GM13976 (cell line): ENCODE measurements at places on chromosomes 12 and 14.

- DNase-seq, result no peak
Measured at GRCh38 chr14:63295231-63295685, 23.5 kb downstream of the GPHB5 start.

- no peak for DNase-seq
Measured at GRCh38 chr12:1622406-1622805, 6.6 kb upstream of the WNT5B start.

- DNase-seq, result no peak
Measured at GRCh38 chr12:51216642-51217041, 1.2 kb downstream of the POU6F1 start.

DNA sequence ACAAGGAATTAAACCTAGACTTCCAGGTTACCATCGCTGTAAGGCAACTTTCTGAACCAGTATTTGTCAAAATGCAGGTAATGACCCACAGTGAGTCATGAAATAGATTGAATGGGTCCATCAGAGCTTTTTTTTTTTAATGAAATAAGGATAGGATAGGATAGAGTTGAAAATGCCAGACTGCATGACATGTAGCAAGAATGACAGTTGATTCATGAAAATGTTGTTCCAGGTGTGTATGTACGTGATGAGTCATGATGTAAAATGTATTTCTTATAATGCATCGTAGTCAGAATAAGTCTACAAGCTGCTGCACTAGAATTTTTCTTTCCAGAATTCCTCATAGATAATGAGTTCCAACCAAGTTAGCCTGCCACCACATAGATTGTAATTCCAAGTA, 184.4 kb upstream of the BCL2L14 start:
- DNase-seq, result no peak

- DNase-seq, result no peak
Measured at GRCh38 chr12:54840244-54840865, 14.0 kb upstream of the MUCL1 start.

DNA sequence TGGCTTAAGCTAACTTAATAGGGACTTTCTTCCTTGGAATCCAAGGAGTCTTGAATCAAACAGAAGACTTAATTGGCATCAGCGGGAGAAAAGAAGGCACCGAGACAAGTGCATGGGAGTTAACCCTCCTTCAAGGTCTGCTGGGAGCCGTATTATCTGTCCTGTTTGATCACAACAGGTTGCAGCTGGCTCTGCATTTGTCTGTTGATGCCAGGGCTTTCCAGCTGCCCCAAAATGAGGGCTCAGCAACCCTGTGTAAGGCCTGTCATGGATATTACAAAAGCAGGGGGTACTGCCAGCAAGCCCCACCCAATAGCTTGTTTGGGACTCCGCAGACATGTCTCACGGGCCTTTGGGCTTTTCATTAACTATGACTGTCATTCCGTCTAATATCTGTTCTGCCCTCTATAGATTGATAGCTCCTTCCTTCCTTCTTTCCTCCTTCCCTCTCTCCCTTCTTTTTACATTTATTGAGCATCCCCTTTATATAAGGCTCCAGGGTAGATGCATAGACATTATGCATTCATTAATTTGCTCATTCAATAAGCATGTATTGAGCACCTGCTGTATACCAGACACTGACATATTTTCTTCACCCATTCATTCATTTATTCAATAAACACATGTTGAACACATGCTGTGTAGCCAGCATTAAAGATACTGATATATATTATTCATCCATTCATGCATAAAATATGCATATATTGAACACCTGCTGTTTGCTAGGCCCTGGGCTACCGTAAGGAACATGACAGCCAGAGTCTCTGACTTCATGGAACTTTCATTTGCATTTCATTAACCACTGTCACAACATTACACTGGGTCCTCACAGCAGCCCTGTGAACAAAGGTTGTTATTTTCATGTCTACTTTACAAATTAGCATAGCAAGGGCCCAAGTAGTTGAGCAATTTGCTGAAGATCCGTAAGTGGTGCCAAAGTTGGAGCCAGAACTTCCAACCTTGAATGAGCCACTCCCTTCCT, 56.2 kb downstream of the SVOP start:
- no peak for DNase-seq

- DNase-seq, result no peak
Measured at GRCh38 chr12:25054076-25054782, 105.3 kb upstream of the BCAT1 start.

- no peak for DNase-seq
Measured at GRCh38 chr12:47943623-47944340, 19.6 kb upstream of the TMEM106C start.

- no peak for DNase-seq
Measured at GRCh38 chr14:56027916-56028712, 90.1 kb upstream of the PELI2 start.

DNA sequence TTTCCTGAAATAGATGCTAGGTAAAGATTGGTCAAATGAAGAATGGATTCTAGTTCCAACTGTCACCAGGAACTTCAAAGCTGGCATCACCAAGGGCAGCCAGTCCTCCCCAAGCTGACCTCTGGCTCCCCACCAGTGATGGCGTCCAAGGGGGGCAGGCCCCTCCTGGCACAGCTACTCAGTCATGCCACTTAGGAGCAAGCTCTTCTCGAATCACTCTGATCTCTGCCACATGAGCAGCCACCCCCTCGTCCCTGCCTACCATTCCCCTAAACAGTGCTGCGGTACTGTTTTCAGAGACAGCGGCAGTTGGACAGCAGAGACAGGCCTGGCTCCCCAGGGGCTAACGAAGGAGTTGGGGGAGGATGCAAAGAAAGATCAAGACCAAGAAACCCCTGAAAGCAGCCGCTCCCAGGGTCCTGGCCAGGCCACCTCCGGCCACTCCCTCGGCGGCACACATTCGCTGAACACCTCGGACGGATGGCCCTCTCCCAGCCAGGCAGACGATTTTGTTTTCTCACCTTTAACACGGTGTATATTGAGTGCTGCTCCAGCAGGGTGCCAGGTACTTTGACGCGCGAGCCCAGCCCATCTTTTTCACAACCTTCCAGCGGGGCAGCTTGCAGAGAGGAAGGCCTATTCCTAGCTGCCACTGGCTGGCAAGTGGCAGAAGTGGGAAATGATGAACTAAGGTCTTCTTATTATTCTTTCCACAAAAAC, 47.4 kb downstream of the ARL6IP4 start:
- no peak for DNase-seq

DNA sequence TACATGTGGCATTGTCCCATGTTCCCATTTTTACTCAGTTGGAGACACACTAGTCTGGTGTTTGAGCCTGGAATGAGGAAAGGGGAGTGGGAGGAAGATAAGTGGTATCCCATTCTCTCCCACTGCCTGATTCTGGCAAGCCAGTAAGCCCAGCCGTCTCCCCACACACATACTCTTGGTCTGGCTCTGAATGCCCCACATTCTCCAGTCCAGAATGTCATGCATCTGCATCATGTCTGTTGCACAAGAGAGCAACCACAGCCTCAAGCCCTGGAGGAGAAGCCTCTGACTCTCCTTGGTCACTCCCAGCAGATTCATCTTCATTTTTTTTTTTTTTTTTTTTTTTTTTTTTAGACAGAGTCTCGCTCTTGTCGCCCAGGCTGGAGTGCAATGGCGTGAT, 48.0 kb downstream of the DRAM1 start:
- no peak for DNase-seq

- no peak for DNase-seq
Measured at GRCh38 chr12:130018614-130019013, 114.8 kb upstream of the TMEM132D start.

- no peak for DNase-seq
Measured at GRCh38 chr14:104349950-104350349, 211.6 kb downstream of the KIF26A start.

- peak; percentile 11 for DNase-seq
Measured at GRCh38 chr14:60510254-60510950, 1.5 kb downstream of the SIX6 start.

DNA sequence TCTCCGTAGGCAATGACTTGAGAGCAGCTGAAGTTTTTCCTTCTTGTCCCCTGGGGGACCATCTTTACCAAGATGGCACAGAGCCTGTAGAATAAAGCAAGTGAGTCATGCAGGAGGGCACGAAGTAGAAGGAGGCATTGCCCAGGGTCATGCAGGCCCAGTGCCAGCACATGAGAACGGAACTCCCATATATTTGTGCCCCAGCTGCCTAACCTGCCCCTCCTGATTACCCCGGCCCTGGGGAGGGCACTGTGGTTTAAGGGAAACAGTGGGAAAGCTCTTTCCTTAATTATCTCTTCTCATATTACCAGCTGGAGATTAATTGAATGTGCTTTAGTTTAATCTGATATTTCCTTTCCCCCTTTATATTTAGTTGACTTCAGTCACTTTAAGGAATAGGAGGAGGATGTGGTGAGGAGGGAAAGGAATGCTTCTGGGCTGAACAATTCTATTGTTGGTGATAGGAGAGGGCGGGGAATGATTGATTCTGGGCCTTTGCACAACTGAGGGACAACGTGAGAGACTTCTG, 51.9 kb downstream of the RASSF8 start:
- DNase-seq, result no peak

DNA sequence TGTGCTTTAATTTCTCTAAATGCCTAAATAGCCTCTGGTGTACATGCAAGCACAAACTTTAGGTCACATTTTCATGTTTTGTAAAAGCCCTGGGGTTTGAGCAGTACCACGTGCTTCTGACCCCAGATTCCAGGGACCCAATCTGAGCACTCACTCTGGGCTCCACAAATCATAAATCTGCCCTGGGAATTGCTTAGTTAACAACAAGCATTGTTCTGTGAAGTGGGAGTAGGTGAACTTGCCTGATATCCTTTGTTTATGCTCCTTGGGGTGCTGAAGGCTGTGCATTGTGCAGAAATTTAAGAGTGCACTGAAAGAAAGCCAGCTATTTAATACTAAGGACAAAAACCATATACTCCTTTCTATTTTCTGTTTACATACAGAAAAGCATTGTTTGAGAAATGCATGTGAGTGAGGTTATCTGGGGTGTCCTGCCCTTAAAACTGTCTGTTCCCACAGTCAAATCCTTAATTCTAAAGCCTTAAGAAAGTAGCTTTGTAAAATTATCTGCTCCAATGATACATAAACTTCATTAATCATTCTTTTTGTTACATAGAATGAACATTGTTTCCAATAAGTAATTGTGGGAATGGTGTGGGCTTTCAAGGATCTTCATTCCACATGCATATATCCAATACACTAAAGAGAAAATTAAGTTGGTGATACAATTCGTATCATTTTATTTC, 258.6 kb upstream of the NPAS3 start:
- no peak for DNase-seq

DNA sequence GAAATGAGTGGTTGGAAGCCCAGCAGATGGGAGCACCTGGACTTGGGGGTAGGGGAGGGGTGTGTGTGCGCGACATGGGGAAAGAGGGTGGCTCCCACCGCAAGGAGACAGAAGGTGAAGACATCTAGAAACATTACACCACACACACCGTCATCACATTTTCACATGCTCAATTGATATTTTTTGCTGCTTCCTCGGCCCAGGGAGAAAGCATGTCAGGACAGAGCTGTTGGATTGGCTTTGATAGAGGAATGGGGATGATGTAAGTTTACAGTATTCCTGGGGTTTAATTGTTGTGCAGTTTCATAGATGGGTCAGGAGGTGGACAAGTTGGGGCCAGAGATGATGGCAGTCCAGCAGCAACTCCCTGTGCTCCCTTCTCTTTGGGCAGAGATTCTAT, 9.2 kb downstream of the GABARAPL1 start:
- no peak for DNase-seq

DNA sequence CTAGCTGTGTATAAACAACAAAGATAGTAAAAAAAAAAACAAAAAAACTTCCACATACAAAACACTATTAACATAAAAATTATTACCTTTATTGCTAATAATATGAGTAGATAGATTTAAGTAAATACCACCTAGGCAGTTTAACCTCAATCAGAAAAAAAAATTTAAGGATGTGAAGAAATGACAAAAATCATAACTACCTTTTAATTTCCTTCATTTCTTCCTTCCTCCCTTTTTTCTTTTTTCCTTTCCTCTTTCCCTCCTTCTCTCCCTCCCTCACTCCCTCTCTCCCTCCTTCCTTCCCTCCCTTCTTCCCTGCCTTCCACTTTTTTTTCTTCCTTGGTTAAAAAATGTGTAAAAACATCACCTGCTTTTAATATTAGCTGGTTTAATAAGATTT, 81.7 kb downstream of the SOX5 start:
- no peak for DNase-seq
